Iris pigment epithelial cell (primary cell): ENCODE measurements at places on chromosomes 6 and 20.
A peak's percentile ranks its signal among the peaks of the same experiment; 100 is the strongest.

DNA sequence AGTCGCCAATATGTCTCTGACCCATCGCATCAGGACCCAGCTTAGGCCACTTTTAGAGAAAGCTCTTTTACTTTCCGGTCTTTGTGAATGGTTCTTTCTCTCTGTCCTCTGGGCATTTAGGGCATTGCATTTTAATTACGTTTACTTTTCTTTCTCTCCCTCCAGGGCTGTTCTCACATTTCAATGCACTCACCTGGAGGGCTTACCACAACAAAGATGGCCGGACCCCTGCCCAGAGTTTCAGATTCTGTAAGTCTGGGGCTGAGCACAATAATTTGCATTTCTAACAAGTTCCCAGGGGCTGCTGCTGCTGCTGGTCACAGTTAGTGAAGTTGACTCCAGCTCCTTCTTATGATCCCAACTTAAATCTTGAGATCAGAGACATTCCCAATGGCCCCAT, 3.0 kb downstream of the ANKRD66 start:
- no peak for DNase-seq

DNA sequence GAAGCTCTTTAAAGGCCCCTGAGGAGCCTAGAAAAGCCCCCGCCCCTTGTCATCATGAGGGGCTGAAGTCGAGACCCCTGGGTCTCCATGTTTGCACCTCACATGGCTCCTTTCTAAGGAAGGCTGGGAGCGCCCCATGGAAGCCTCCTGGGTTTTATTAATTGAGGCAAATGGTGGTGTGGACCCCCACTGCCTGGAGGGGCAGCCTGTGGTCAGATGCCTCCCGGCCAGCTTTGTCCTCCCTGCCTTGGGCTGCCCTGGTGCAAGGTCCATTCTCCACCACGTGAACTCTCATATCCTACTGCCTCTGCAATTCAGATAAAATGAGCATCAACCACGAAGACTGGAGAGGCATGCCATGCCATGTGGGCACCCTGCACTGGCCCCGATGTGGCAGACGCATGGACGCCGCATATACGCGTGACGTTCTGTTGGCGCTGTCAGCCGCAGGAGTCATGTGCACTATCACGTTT, 295.5 kb downstream of the TAF4 start:
- no peak for DNase-seq

GRCh38 chr6:114133816-114134215, 162.9 kb upstream of the HDAC2 start:
- DNase-seq, result no peak

- no peak for DNase-seq
Observed at GRCh38 chr20:5626603-5627002, 123.6 kb upstream of the SHLD1 start.

DNA sequence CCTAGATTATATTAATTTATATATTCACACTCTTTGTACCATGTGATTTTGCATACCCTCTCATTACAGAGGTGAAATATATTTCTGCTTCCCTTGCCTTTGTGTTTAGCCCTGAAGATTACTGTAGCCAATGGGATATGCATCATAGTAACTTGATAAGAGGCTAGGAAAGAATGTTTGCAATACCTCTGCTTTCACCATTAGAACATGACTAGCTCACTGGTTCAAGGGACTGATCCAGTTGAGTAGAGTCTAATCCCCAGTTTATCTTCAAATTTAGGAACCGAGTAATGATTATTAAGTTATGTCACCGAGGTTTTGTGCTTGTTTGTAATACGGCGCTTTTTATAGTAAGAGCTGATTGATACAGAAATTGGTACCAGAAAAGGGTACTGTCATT, 552.6 kb upstream of the GJE1 start:
- DNase-seq, result peak; percentile 23

GRCh38 chr6:163354085-163354484, 60.4 kb upstream of the QKI start:
- DNase-seq, result peak; percentile 81

DNA sequence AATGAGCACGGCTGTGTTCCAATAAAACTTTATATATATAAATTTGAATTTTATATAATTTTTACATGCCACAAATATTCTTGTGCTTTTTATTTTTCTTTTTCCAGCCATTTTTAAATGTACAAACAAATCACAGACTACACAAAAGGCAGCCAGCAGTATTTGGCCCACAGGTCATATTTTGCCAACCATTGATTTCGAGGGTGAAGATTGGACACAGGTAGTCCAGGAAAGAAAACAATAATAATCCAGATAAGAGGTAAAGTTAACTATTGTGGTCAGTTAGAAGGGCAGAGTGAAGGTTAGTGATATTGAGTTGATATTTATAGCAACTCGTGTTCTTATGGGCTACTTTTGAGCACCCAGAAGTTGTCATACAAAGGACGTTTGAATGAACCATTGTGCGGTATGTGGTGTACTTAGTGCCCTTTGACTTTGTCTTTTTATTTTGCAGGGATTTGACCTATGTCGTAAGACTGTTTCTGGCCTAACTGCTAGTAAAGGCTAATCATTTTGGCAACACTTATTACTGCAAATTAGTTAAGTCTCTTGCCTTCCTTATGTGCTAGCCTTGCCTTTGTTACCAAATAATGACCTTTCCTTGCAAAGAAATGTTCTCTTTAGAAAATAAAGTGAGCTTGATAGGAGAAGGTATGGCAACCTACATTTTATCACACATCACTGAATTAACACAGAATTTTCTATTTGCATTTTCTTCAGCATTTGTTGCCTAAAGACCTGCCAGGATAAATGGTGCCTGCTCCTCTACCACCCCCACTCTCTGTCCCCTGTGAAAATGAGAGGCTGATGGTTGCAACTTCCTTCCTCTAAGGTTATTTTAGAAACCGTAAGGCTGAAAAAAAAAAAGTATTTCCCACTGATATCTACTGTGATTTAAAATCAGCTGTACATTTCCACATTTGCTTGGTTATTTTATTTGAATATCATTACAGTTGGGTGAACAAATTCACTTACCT, 493.9 kb upstream of the SOX4 start:
- no peak for DNase-seq

DNA sequence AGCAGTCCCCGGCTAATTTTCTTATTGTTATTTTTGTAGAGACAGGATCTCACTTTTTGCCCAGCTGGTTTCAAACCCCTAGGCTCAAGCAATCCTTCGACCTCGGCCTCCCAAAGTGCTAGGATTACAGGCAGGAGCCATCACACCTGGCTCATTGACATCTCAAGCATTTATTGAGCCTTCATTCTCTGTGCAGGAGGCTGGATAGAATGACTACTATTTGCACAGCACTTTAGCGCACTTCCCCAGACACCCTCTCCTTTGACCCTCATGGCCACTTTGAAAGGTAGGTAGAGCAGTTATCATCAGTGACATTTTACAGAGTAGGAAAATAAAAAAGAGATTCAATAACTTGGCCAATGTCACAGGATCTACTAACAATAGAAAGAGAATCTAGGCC, 124.0 kb upstream of the STXBP5 start:
- DNase-seq, result no peak

DNA sequence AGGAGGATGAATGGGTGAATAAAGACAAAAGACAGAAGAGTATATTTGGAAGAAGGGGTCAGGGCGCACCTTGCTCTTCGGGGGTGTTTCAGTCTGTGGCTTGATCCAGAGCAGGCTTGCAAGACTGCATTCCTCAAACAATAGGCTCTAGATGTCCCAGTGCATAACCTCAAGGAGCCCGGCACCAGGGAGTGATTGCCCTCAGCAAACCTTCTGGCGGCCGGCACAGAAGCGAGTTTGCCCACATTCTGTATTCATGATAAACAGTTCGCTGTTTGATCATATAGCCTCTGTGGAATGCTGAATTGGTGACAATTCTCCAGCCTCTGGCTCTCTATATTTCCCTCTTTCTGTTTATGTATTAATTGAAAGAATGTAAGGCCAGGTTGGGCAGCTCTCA, 29.7 kb upstream of the HLA-DRB5 start:
- no peak for DNase-seq

DNA sequence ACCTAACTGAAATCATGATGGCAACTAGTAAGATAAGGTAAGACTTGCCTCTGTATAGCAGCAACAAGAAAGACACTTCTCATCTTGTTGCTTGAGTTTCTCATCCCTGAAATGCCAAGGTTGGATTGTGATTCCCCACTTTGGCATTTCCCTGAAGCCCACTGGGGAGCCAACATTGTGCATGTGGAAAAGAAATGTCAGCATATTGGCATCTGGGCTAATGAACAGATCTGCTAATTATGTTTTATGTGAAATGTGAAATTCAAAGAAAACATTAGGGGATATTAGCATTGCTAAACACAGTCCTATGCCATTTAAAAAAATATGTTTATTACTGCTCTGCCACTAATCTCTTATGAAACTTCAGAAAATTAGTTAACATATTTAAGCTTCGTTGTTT, 126.3 kb upstream of the PCSK2 start:
- no peak for DNase-seq

GRCh38 chr20:17859616-17860232, 108.9 kb downstream of the SNX5 start:
- DNase-seq, result no peak

DNA sequence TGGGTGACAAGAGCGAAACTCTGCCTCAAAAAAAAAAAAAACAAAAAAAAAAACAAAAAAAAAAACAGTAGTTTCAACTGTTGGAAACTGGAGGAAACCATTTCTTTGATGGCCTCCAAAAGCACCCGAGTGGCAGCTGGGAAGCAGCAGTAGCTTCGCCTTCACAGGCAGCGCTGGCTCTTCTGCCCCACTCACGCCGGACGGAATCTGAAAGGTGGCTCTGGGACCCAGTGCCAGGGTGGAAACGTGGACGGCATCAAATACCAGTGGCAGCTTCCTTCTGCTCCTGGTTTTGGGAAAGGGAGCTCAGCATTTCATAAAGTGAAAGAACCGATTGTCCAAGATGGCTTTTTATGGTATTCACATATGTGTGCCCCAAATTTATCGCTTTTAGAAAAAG, 159.4 kb downstream of the SMOC2 start:
- DNase-seq, result no peak

GRCh38 chr20:49641683-49642656, 71.7 kb downstream of the B4GALT5 start:
- no peak for DNase-seq

DNA sequence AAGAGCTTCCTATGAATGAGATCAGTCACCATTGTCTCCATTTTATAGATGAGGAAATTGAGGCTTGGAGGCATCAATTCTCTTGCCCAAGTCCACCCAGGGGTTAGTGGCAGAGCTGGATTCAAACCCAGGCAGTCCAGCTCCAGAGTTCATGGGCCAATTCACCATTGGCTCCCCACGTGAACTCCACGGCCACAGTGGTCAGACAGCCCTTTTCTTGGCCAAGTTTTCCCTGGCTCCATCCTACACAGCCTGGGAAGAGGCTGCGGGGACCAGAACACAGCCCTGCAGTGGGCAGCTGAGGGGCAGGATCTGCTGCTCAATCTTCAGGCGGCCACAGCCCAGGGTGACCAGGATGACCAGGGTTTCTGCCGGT, 20.5 kb downstream of the TGM2 start:
- DNase-seq, result no peak

DNA sequence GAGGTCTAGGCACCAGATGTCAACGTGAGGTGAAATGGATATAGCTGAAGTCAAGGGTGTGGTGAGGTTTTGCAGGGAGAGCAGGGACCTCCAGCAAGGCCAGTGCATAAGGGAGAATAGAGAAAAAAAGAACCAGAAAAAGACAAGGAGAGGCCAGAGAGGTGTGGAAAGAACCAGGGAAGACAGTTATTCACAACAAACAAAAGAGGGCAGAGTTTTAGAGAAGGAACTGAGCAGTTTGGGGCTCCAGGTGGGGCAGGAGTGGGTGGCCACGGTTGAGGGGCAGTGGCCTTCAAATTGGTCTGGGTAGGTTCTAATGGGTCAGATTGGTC, 11.6 kb upstream of the NQO2 start:
- DNase-seq, result no peak

DNA sequence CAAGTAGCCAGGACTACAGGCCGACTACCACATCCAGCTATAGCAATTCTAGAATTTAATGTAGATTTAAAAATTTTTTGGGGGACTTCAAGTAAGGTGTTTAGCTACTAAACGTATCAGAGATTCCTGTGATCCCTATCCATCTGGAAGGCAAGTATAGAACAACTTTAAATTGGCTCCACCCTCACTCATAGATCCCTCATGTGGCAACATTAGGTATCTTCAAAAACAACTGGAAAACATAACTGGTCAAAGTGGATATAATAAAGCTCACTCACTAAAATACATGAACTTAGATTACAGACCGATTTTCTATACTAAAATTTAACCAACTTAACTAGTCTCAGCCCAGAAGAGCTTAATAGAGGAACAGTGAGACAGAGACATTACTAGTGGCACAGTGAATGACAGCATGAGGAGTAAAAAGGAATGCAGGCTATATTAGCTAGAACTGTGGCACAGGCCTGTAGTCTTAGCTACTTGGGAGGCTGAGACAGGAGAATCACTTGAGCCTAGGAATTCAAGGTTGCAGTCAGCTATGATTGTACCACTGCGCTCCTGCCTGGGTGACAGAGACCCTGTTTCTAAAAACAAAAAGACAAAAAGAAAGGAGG, 14.7 kb downstream of the NUP153 start:
- no peak for DNase-seq

DNA sequence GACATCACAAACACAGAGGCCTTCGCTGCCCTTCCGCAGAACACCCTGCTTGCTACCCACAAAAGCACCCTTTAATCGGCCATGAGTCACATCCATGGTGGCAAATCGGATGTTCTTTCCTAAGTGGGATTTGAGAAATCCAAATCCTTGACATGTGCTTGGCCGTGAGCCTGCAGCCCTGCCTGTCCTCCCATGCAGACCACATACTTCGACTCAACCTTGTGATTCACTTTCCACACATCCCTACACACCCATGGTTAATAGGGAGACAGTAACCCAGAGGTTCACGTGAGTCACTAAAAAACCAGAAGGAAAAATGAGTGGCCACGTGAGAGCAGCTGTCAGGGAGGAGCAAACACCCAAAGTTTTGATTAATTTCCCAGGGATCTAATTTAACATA, 19.4 kb downstream of the RAMACL start:
- DNase-seq, result peak; percentile 99

- no peak for DNase-seq
Observed at GRCh38 chr6:127951172-127951917, 50.5 kb upstream of the THEMIS start.

DNA sequence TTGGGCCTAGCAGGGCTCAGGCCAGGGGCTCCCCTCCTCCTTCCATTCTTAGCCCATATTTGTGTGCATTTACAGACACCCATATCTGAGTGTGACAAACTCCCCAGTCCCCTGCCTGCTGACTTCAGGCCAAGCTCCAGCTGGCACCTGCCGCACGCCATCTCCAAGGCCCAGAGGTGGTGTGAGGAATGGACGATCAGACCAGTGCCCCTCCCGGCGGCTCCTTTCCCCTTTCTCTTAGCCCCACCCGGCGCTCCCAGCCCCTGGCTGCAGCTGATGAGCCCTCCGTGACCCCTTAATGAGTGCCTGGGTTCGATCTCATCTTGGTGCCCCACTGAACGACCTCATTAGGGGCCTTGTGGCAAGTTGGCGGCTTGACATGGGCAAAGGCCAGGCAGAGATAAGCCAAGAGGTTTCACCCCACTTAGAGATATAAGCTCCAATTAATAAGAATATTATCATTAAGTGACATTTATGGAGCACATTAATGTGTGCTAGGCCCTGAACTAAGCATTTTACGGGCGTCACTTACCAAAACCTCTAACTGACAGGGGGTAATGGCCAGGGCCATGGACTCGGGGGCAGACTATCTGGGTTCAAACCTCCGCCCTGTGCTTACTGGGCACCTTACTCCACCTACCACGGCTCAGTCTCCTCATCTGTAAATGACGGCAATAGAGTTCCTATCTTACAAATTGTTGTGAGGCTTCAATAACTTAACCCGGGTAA, 17.5 kb downstream of the ADA start:
- DNase-seq, result no peak

GRCh38 chr20:48771542-48771941, 56.3 kb downstream of the PREX1 start:
- DNase-seq, result no peak
